ENCODE measurements at places on chromosomes 2 and 18.

GRCh38 chr2:65939687-65940086, 495.2 kb upstream of the MEIS1 start:
- peak; percentile 66 for DNase-seq

- no peak for DNase-seq
Measured at GRCh38 chr2:19764998-19765397, 136.8 kb downstream of the TTC32 start.

GRCh38 chr18:5061785-5062184, 135.3 kb downstream of the AKAIN1 start:
- no peak for DNase-seq

DNA sequence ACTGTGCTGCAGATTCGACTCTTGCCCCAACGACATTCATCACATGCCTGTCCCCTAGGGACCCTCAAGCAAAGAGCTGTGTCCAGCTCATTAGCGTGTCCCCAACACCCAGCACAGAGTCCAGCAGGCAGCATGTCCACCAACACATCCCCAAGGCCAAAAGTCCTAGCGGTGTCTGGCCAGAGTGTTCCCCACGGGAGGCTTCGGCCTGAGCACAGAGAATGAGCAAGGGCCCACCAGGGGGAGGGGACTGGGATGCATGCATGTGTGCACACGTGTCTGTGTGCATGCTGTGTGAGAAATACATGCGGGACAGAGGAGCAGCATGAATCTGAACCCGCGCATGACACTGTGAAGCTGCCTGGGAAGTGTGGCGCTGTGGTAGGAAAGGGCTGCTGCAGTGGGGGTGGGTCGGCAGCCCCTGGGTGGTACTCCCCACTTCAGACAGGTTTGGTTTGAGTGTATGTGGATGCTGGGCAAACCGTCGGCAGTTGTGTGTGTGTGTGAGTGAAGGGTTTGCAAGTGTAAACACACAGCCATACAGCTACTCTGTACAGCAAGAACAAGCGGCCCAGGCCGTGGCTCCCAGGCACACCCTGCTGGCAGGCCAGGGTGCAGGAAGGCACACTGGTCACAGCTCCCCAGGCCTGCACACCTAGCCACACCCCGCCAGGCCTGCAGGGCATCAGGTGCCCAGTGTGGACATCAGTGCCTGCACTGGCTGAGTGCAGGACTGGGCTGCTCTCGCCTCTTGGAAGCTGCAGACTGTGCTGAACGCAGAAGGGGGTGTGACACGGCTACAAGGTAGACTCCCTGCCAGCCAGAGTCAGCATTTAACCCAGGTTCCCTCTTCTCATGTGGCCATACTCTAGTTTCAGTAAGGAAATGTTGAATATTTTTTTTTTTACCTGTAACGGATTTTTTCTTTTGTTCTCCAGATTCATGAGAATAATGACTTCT, 19.5 kb upstream of the HES6 start:
- no peak for DNase-seq

GRCh38 chr2:8141780-8142179, 540.1 kb upstream of the ID2 start:
- no peak for DNase-seq

DNA sequence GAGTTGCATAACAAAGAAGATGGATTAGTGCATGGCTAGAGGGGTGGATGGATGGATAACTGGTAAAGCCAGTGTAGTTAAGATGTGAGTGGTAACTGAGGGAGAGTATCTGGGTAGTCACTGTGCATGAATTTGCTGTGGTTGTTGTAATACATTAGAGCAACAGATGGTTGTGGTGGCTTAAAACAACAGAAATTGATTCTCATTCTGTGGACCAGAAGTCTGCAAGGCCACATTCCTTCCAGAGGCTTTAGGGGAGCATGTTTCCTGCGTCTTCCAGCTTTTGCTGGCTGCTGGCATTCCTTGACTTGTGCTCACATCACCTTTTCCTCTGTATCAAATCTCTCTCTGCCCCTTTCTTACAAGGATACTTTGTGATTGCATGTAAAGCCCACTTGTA, 155.4 kb downstream of the ASB1 start:
- DNase-seq: no peak

DNA sequence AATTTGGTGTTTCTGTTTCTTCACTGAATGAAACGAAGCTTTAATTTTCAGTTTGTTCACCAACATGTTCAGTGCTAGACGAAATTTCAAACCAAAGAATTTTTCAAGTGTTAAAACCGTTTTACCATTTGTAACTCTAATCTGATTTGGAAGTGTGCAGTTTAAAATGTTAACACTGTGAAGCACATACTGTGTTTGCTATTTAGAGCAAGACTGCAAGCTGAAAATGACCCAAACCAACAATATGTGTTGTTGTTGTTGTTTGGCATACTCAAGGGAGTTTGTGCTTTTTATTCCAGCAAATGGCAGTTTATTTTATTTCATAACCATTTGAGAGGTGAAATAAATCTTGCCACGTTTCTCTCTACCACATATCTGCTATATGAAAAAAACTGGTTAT, 128.4 kb upstream of the CDH7 start:
- no peak for DNase-seq

- DNase-seq: no peak
Measured at GRCh38 chr2:19559596-19560240, 201.3 kb upstream of the OSR1 start.

DNA sequence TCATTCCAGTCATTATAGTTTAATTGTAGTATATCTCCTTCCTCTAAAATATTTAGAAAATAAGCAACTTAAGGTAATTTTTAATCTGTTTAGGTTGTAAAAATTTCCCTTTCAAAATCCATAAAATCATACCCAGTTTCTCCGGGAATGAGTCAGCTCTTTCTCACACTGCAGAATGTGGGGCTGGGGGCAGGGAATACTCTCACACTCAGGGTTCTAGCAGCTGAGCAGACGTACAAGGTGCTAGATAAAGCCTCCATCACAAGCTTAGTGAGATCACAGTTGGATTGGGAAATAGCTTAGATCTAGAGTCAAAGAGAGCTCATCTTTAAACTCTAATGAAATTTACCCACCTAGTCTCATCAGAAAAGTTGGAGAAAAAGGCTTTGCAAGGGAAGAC, 79.9 kb upstream of the FAM237A start:
- no peak for DNase-seq

- no peak for DNase-seq
Measured at GRCh38 chr2:63189026-63189425, 138.4 kb downstream of the OTX1 start.

DNA sequence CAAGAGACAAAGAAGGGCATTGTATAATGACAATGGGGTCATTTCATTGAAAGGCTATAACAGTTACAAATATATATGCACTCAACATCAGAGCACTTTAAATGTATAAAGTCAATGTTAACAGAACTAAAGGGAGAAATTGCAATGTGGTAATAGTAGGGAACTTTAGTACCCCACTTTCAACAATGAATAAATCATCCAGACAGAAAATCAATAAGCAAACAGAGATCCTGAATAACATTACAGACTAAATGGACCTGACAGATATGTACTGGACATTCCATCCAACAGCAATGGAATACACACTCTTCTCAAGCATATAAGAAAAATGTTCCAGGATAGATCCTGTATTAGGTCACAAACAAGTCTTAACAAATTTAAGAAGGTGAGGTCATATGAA, 90.5 kb upstream of the ALKAL2 start:
- DNase-seq: no peak

- DNase-seq: no peak
Measured at GRCh38 chr2:168002021-168002553, 245.3 kb downstream of the STK39 start.

- DNase-seq: no peak
Measured at GRCh38 chr2:8370258-8370802, 311.5 kb upstream of the ID2 start.

- no peak for DNase-seq
Measured at GRCh38 chr18:25033747-25034471, 318.1 kb downstream of the ZNF521 start.

DNA sequence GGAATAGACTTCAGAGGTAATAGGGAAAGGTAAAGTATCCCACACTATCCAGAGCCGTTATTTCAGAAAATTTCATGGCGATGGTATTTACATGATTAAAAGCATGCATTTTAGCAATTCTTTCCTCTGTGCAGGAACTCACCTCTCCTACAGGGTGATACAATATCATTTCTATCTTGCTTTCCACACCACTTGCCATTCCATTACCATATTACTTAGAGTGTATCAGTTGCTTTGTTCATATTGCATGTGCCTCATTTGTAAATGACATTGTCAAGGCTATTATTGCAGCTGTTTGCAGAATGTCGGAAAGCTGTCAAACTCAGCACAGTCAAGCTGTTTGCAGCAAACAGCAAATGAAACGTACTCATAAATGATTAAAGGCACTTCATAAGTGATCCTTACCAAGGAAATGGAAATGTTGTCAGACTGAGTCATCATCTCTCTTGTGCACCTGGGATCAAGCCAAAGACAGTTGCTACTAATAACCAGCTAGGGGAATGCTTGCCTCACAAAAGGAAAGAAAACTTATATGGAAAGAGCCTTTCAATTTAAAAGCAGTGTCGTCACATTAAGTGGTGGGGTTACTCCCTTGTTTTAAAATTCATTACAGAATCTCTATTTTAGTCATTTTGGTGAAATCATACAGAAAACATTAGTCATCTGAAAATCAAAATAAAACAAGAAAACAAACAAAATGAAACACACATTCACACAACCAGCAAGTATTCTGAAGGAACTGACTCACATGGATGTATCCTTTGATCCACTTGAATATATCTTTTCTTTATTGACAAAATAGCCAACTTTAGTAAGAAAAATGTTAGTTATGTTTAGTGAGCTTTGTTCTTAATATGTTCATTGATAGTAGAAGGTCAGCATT, 1064.1 kb upstream of the CNTNAP5 start:
- DNase-seq: peak; percentile 89

DNA sequence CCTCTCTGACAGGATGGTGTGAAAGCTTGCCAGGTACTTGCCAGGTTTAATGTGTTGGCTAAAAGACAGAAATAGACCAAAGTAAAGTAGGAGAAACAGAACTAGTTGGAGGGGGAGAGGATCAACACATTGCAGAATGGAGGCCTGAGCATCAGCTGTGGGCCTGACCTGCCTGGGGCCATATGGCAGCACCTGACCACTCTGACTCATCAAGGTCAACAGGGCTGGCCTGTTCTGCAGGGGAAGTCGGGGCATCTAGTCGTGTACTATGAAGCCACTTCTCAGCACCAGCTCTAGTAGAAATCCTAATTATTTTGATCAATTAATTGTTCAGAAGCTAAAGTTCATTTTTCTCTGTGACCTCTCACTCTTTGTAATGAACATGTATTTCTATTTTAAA, 35.8 kb upstream of the NOSTRIN start:
- DNase-seq: no peak

GRCh38 chr2:112141626-112142007, 3.4 kb downstream of the FBLN7 start:
- no peak for DNase-seq

DNA sequence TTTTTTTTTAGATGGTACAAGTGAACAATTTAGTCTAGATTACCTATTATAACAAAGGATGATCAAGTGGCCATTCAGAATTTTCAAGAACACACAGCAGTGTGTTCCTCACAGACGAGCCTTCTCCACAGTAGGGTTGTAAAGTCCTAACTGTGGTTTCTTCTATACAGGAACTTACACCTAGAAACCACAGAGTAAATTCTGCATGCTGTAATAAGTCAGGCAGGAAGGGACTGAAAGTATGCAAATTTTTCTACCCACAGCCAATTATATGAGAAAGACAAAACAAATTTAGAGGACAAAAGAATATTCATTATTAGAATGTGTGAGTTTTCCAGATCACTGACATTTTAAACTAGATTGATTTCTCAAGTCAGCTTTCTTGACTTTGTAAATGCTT, 99.5 kb downstream of the RBMS1 start:
- no peak for DNase-seq

GRCh38 chr2:46803547-46803878, 112.1 kb downstream of the MCFD2 start:
- DNase-seq: no peak

DNA sequence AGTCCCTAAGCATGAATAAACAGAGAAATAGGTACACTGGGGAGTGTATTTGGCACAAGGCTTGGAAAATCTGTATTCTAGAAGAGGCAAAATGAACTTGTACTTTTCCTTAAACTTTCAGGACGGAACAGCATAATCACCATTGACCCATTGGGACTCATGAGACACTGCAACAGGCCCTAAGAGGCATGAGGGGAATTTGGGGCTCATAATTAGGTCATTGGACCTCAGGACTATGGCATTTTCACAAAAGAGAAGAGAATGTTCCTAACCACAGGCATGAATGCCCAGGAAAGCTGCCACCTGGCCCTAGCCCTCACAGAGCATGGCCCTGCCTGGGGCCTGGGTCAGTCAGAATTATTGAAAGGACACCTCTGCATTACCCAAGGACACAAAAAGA, 67.9 kb upstream of the PIK3C3 start:
- no peak for DNase-seq

DNA sequence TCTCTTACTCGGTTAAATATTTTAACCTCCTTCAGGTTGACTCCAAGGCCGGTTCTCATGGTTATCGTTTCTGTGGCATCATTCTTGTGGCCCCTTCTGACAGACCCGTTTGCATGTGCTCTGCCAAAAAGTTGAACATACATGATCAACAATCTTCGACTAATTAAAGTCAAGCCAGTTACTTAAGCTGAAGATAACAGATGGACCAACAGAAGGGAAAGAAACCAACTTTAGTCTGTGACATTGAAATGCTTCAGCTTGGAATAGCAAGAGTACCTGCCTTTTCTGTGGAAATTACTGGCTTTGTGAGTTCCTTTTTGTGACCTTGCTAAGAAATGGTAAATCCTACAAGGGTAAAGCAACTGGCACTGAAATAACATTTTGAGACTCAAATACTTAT, 1429.1 kb downstream of the LRP1B start:
- no peak for DNase-seq

DNA sequence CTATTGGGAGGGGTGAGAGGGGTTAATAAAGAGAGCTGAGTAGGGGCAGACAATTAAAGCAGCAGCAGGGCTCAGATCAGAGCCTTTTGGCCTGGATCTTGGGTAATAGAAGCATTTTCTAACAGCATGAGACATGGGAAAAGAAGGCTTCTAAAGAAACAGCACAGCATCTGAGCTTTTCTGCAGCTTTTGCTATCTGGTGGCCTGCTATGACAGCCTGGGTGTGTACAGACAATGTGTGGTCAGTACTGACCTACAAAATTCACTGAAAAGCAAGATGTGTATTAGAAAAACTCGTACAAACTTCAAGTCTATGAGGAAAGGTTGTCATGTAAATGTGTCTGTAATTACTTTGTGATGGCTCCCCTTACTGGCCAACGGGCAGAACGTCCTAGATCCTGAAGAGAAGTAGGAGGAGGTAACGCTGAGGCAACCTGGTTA, 95.6 kb downstream of the GALNT3 start:
- peak; percentile 71 for DNase-seq

GRCh38 chr2:99261242-99261641, 5.8 kb upstream of the LYG2 start:
- no peak for DNase-seq

GRCh38 chr18:55544014-55544413, 44.0 kb downstream of the TCF4 start:
- DNase-seq: no peak

GRCh38 chr2:96625571-96626552, 12.2 kb downstream of the KANSL3 start:
- DNase-seq: no peak

Data from NCI-H1105 treated with DMSO at 0.1 percent for 48 hours (cell line).